ENCODE measurements at places on chromosomes 4 and X. TPM values are rescaled to one million over a fixed set of nuclear protein-coding genes. Genes with fewer than 3 reads are reported as not detected.

DNA sequence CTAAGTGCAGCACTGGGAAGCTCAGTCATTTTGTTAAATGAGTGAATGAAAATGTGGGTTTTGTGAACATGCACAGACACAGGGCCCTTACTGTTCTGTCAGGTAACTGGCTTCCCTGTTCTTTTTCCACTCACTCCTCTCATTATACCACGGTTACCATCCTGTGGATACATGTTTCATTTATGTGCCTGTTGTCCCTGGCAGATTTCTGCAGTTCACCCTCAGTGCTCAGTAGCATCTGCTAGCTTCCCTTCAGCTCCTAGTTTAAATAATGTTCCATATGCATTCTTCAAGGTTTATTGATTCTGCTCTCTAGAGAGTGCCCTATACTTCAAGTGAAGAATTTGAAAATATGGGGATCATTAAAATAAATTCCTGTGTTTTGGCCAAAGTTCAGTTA, 1634.3 kb upstream of the ADGRL3 start:
- H3K36me3 ChIP-seq: no peaks in the 10 kb centered on the region
- H3K4me1 ChIP-seq: no peaks in the 10 kb centered on the region
- no peak for DNase-seq
- H3K4me3 ChIP-seq: no peak overlapping the region

DNA sequence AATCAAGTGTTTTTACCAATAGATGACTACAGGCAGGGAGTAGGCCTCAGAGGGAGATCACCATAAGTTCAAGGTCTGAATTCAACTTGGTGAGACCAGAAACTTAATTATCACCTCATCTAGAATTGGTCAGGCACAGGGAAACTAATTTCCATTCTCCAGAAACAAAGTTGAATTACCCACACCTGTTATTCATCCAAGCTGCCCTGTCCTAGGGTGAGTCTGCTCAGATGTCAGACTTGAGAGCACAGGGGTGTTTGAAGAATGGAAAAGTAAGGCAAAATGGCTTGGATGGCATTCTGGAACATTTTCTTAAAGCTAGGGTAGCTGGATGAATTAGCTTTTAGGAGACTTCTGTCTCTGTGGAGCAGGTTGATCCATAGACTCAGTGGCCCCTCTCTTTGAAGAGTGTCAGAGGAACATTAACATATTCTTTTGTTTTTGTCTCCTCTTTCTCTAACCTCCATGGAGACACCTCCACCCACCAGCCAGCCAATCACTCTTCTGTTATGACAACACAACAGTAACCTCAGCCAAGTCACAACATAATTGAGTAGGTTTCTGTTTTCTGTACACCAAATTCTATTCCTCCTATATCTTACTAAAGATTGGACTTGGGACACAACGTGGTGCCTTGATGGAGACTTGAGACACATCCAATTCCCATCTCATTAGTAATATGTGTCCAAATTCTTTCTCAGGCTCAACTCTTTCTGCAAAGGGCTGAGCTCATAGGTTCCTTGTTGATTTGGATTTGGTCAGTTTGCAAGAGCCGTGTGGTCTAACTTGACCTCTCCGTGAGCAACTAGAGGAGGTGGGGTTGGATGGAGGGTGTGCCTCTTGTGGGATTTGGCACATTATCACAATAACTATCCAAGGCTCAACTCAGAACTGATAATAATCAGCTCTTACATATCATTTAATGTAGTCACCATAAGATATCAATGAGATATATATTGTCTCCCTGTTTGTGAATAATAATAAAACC, 45.1 kb downstream of the VSIG4 start:
- H3K4me1 ChIP-seq: no peaks in the 10 kb centered on the region
- H3K27me3 ChIP-seq: no peaks in the 10 kb centered on the region

DNA sequence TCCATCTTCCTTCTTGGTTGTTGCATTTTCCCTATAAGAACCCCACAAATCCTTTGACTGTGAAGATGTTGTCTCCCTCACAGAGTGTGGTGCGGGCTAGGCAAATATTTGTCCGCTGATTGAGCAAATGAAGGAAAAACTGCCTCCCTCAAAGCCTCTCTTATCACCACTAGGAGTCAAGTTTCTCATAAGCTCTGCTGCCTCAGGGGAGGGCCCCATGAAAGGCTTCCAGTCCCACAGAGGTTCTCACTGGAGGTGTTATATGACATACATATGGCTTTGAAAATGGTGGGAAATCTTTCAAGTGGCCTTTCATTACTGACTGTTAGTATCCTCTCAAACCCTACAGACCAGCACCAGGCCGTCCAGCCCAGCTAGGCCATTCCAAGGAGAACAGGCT, 9.3 kb downstream of the VGLL1 start:
- H3K27ac ChIP-seq: no peak overlapping the region
- peak overlapping the region; percentile 27 for H3K4me3 ChIP-seq
- no peaks in the 10 kb centered on the region for H3K27me3 ChIP-seq
- no peaks in the 10 kb centered on the region for H3K4me1 ChIP-seq

- H3K27me3 ChIP-seq: no peaks in the 10 kb centered on the region
- no peaks in the 10 kb centered on the region for H3K36me3 ChIP-seq
- no peaks in the 10 kb centered on the region for H3K4me1 ChIP-seq
- H3K27ac ChIP-seq: no peak overlapping the region
- DNase-seq: no peak
These were observed 487.9 kb downstream of the C4orf33 start for GRCh38 chr4:129583868-129584267.

Gene NKX1-1
- not detected for total RNA-seq

DNA sequence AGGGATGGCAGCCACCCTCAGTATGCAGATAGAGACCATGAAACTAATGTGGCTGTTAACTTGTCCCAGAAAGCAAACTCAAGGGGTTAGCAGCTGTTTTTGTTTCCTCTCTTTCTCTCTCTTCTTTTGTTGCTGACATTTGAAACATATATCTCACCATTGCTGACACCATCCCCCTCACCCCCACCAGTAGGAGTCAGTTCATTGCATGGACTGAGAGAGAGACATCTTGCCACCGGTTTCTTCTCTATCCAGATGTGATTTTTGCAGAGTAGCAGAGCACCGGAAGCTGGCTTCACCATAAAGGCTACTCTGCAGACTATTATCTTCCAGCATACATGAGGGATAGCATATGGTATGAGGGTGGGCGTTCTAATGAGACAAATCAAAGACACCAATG, 177.1 kb upstream of the FRG1 start:
- no peaks in the 10 kb centered on the region for H3K27me3 ChIP-seq
- H3K4me1 ChIP-seq: no peaks in the 10 kb centered on the region
- DNase-seq: no peak

Gene WAS
- total RNA-seq: 0.82 TPM

Gene SSX2B
- total RNA-seq: not detected

DNA sequence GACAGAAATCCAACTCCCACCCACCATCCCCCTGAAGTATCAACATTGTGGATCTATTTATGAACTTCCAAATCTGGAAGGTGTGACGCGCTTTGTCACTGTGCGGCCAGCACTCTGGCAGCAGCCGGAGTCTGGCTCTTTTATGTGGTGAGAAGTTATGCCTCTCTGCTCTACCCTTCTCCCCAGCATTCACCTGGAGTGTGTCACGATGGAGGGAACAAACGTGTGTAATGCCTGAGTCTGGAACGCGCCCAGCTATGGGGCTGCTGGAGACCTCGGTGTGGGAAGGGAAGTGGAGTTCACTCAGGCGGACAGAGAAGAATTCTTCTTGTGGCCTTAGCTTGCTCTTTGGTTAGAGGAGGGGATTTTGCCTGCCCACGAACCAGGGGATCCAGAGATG, 222.1 kb upstream of the RPL34 start:
- H3K36me3 ChIP-seq: no peaks in the 10 kb centered on the region
- no peak overlapping the region for H3K27ac ChIP-seq
- no peak for DNase-seq
- H3K4me3 ChIP-seq: no peak overlapping the region
- H3K4me1 ChIP-seq: peaks cover 7% of the 10 kb centered on the region
- no peaks in the 10 kb centered on the region for H3K27me3 ChIP-seq

DNA sequence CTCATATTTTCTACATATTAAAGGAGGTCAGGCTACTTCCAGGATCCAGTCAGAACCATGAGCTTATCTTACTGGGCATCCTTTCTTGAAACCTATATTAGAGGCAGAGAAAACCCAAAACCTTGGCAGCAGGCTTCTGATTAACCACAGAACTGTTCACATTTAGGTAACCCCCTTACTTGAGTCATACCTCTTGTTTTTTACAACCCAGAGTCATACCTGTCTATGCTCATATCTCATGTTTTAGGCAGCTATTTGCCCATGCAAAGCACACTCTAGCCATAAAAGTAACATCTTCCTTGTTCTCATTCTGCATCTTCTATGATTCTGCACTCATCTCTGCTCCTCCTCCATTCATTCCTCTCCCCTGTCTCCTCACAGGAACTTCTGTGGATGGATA, 138.0 kb upstream of the SMIM31 start:
- no peak for DNase-seq
- H3K4me1 ChIP-seq: no peaks in the 10 kb centered on the region
- no peak overlapping the region for H3K4me3 ChIP-seq

GRCh38 chr4:68011684-68012083, 48.4 kb upstream of the TMPRSS11A start:
- no peak overlapping the region for H3K27ac ChIP-seq
- H3K4me3 ChIP-seq: no peak overlapping the region
- H3K27me3 ChIP-seq: no peaks in the 10 kb centered on the region
- no peaks in the 10 kb centered on the region for H3K4me1 ChIP-seq
- no peaks in the 10 kb centered on the region for H3K36me3 ChIP-seq

GRCh38 chrX:3540105-3540504, 173.3 kb downstream of the PRKX start:
- no peaks in the 10 kb centered on the region for H3K36me3 ChIP-seq
- no peak overlapping the region for H3K27ac ChIP-seq
- H3K4me3 ChIP-seq: no peak overlapping the region
- H3K4me1 ChIP-seq: no peaks in the 10 kb centered on the region

- H3K4me3 ChIP-seq: peak within 1 kb of the TSS; percentile 99
- H3K27ac ChIP-seq: peak within 1 kb of the TSS; percentile 96
- DNase-seq: peak; percentile 83
- no peaks in the 10 kb centered on the region for H3K27me3 ChIP-seq
- H3K36me3 ChIP-seq: peaks cover 25% of the 10 kb centered on the region
These were observed at the start of gene DNAJB14 for GRCh38 chr4:99946356-99947189. Gene DNAJB14 (minus strand): TSS chr4:99946618. CDS start chr4:99946571, 47 bp downstream.

GRCh38 chr4:138560448-138560847, 318.3 kb upstream of the SLC7A11 start:
- peaks cover 2% of the 10 kb centered on the region for H3K4me1 ChIP-seq
- no peak for DNase-seq
- no peak overlapping the region for H3K4me3 ChIP-seq
- no peak overlapping the region for H3K27ac ChIP-seq

DNA sequence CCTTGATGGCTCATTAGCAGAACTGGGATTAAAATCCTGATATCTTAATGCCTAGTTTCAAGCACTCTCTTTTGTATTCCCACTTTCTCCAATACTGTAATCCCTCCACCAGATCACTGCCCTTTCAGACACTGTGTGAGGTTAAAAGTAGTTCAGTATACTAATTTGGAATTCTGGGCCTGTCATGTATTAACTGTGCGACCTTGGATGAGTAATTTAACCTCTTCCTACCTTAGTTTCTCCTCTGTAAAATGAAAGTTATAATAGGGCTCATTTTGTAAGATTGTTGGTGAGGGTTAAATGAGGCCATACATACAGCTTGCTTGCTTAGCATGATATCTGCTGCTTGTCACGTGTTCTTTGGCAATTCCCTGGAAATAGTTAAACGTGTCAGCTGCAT, 207.3 kb upstream of the HS3ST1 start:
- no peaks in the 10 kb centered on the region for H3K36me3 ChIP-seq
- H3K4me1 ChIP-seq: no peaks in the 10 kb centered on the region
- no peak overlapping the region for H3K4me3 ChIP-seq
- no peak overlapping the region for H3K27ac ChIP-seq

DNA sequence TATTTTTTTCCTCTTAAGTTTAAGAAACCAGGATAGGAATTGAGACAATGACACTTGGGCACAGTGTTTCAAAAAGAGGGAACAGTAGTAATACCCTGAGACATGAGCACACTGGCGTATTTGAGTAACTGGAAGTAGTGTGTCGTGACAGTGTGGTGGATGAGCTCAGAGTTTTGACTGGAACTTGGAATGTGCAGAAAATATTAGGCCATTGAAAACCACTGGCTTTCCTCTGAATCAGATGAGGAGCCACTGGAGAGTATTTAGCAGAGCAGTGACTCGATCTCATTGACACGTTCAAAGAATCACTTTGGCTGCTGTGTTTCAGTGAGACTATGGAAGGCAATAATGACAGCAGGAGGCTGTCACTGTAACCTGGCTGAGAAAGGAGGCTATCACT, 1531.2 kb downstream of the STIM2 start:
- no peak overlapping the region for H3K27ac ChIP-seq
- no peak overlapping the region for H3K4me3 ChIP-seq
- no peaks in the 10 kb centered on the region for H3K4me1 ChIP-seq
- DNase-seq: no peak
- H3K27me3 ChIP-seq: no peaks in the 10 kb centered on the region

GRCh38 chr4:3660086-3660927, 105.9 kb upstream of the ADRA2C start:
- no peaks in the 10 kb centered on the region for H3K36me3 ChIP-seq
- DNase-seq: no peak
- H3K27me3 ChIP-seq: peaks cover 34% of the 10 kb centered on the region
- peaks cover 14% of the 10 kb centered on the region for H3K4me1 ChIP-seq
- H3K4me3 ChIP-seq: no peak overlapping the region

GRCh38 chrX:63743596-63743995, 41.4 kb downstream of the ARHGEF9 start:
- no peaks in the 10 kb centered on the region for H3K4me1 ChIP-seq
- H3K27me3 ChIP-seq: no peaks in the 10 kb centered on the region
- peaks cover 3% of the 10 kb centered on the region for H3K36me3 ChIP-seq
- no peak for DNase-seq

GRCh38 chr4:142356801-142357200, 489.3 kb downstream of the INPP4B start:
- no peak overlapping the region for H3K4me3 ChIP-seq
- no peak for DNase-seq
- H3K36me3 ChIP-seq: no peaks in the 10 kb centered on the region
- H3K27ac ChIP-seq: no peak overlapping the region
- H3K27me3 ChIP-seq: no peaks in the 10 kb centered on the region
- H3K4me1 ChIP-seq: peaks cover 12% of the 10 kb centered on the region

DNA sequence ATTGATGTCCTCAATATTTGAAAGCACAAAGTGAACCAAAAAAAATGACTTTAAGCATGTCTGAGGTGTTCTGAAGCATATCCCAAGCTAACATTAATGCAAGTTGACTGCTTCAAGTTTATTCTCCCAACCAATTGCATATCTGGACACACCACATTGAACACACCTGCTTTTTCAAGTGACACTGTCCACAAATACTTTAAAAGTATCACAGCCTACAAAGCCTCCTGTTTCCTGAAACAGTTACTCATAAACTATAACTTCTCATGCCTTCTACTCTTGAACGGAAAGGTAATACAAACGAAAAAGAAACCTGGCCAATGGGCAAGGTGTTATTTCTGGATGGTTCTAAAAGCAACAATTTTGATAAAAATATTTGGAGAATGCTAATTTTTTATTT, 1.1 kb downstream of the CDKL2 start:
- no peak for DNase-seq
- no peak overlapping the region for H3K27ac ChIP-seq
- no peaks in the 10 kb centered on the region for H3K27me3 ChIP-seq
- peaks cover 7% of the 10 kb centered on the region for H3K4me1 ChIP-seq

GRCh38 chr4:148270630-148271029, 171.6 kb downstream of the NR3C2 start:
- no peaks in the 10 kb centered on the region for H3K36me3 ChIP-seq
- no peak overlapping the region for H3K27ac ChIP-seq
- DNase-seq: no peak
- H3K27me3 ChIP-seq: no peaks in the 10 kb centered on the region
- H3K4me3 ChIP-seq: no peak overlapping the region

Gene GPR101
- not detected for total RNA-seq

Measured in type B pancreatic cell (in vitro differentiated cells).